Dorsolateral prefrontal cortex (tissue), 122 donors: ENCODE measurements at places on chromosomes 3 and 15.

DNA sequence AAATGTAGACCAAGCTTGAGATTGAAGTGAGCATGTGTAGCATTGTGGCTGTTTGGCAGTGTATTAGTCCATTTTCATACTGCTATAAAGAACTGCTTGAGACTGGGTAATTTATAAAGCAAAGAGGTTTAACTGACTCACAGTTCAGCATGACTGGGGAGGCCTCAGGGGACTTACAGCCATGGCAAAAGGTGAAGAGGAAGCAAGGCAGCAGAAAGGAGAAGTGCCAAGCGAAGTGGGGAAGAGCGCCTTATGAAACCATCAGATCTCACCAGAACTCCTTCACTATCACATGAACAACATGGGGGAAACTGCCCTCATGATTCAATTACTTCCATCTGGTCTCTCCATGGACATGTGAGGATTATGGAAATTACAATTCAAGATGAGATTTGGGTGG, 8.6 kb upstream of the CERS3 start:
- no peak for DNase-seq

GRCh38 chr3:50233176-50233575, 2.8 kb upstream of the GNAI2 start:
- DNase-seq: no peak

- no peak for DNase-seq
Measured at GRCh38 chr15:39472621-39473297, 108.1 kb upstream of the THBS1 start.

DNA sequence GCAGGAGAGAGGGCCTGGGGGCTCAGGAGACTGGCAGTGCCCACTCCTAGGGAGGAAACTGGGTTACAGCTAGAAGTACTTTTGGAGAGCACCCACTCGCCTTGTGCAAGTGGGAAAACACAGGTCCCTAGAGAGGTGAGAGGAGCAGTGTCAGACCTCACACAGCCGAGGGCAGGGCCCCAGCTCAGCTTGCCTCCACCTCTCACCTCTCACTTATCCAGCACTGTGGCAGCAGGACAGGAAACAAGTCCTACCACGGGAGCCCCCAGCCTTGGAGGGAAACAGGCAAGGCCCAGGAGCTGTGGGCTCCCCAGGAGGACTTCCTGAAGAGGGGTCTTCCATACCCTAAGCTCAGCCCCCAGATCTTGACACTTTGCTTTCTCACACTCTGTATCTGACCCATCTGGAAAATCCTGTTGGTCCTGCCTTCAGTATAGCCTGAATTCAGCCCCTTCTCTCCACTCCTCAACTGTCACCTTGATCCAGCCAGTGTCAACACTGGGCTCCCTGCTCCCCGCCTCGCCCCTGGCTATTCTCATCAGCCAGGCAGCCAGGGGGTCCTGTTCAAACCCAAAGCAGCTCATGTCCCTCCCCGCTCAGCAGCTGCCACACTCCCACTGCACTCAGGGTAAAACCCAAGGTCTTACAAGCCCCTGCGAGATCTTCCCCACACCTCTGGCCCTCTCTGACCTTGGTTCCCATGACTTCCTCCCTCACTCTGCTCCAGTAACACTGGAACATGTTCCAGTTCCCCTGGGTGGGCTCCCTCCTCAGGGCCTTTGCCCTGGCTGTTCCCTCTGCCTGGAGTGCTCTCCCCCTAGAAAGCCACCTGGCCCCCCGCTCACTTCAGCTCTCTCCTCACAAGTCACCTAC, 870 bp upstream of the TMEM40 start:
- DNase-seq: no peak

DNA sequence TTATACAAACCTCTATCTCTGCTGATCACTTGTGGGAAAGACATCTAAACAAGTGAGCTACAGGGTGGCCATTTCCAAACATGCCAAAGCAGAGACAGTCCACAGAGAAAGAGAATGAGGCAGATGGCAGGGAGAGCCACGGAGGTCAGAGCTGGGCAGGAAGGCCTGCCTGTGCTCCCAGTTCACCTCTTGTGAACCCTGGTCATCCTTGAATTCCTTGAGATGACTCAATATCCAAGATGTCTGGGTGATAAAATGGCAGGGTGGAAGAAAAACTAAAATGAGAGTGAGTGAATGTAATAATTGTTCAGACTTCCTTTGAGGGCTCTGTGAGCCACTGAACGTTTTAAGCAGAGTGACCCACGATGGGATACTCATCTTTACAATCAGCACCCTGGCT, 104.8 kb downstream of the PLCH1 start:
- no peak for DNase-seq

GRCh38 chr3:99418209-99418635, 220.2 kb upstream of the COL8A1 start:
- DNase-seq: no peak

GRCh38 chr15:74174219-74174957, 878 bp downstream of the ISLR start:
- no peak for DNase-seq

GRCh38 chr3:9784965-9785364, 7.3 kb downstream of the TADA3 start:
- DNase-seq: no peak

DNA sequence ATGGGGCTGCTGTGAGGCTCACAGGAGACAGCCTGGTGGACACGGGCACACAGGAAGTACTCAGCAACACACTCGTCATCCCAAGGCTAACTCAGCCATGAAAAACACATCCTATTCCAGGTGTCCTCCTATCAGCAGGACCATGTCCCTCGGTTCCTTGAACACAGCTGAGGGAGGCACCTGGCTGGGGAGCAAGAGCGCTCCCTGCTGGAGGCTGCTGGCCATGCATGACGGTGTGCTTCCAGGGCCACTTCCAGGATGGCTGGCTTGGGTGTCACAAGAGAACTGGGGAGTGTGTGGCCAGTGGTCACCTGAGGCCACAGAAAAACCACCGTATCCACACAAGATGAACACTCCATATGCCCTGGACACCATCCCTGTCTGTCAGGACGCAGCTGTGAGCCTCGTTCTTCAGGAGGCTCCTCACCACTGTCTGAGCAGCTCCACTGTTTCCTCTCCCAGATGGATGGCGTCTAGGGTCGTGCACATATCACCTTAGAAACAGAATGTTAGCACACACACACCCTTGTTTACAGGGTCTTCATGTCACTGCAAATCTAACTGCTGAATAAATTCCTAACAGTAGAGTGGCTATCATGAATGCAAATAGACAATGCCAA, 31.0 kb downstream of the POC1A start:
- peak; percentile 74 for DNase-seq

- DNase-seq: no peak
Measured at GRCh38 chr15:81256916-81257315, 60.2 kb downstream of the IL16 start.

DNA sequence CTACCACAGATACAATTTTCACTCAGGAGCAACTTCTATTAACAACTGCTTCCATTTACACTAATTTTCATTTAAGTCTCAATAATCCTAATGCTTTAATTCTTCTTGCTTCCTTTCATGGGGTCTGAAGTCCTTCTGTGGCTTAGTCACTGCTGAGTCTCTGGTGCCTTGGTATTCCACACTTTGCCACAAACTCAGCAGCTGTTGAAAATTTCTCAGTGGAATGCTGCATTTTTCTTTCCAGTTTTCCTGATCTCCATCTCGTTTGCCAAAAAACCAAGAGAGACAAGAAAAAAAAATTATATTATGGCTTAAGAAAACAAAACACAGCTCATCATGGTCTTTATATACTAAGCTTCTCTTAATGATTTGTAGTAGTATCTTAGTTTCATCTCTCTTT, 269.2 kb upstream of the AZI2 start:
- no peak for DNase-seq

GRCh38 chr15:101492766-101493692, 3.5 kb upstream of the PCSK6 start:
- DNase-seq: no peak

DNA sequence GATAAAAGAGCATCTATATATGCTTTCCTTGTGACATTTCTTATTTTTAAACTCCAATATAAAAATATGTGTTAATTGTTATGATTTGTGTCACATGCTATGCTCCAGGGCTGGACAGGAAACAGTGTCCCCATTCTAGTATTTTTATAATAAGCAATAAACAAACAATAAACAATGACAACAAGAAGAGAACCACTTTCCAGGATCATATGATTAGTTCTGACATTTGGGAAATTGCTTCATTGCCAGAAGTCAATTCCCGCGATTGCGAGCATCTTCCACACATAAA, 260.9 kb downstream of the FHIT start:
- DNase-seq: no peak

DNA sequence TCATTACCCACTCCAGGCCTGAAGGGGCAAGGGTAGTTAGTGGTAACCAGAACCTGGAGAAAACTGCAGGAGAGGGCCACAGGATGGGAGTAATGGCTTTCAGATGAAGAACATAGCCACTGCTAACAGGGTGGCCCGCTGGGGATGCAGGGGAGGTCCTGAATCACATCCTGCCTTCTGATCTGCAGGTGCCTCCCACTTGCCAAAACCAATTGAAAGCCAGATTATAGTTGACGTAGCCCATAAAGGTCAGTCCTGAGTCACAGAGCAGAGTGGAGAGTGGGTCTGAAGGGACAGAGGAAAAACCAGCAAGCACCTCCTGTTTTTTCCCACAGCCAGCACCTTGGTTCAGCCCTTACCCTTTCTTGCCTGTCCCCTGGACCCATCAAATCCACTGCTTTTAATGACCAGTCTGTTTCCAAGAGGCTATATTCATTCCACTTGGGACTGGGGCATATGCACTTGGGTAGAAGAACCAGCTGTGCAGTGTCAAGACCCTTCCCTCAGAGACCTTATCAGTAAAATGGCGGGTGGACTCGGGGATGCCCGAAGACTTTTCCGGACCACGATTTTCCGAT, 646 bp upstream of the SLC35G2 start:
- DNase-seq: peak; percentile 21

DNA sequence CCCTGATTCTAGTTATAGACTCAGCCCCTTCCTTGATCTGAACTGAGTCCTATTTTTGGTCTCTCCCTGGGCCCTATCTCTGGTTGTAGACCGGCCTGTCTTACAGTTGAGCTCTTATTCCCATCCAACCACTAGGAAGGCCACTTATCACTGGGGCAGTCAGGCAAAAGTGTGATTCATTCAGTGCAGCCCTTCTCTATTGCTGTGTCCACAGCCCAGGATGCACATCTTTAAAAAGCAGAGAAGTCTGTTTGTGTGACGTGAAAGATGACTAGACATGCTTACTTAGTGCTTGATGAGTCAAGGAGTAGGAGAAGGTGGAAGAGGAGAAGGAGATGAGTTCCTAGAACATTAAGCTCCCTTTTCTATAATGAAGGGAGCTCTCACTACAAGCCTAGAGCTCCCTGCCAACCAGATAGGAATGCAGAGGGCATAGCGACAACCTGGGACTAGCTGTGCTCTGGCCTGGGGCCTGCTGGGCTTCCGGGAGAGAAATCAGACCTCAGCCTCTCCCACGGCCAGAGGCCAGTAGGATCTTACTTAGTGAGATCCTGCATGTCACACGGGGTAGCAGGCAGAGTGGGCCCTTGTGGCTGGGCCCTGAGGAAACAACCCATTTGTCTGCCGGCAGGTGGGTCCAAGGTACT, 25.7 kb downstream of the INSYN1 start:
- no peak for DNase-seq

DNA sequence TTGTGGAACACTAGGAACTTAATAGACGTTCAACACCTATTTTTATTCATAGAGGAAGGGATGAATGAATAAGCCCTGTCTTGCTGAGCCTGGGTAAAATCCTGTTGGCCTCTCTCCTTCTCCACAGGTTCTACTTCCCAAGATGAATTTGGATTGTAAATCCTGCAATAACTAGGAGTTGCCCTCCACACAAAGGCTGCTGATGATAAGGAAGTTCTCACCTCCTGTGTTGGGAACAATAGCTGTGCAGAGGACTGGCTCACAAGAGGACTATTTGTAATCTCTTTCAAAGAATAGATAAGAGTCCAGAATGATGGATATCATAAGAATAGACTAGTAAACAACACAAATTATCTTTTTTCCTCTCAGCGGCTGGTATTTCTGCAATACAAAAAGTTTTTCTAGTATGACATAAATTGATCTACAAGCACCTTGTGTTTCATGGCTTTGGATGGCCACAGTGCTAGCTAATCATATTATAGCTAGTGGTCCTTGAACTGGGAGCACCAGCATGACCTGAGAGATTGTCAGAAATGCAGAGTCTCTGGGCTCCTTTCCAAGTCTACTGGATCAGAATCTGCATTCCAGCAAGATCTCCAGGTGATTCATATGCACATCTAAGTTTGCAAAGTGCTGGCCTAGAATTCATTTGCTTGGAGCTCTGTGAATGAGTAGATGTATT, 28.1 kb upstream of the COL6A6 start:
- no peak for DNase-seq

- no peak for DNase-seq
Measured at GRCh38 chr15:101126618-101127505, 125.0 kb downstream of the CHSY1 start.

GRCh38 chr3:128281056-128281455, 127.8 kb downstream of the EEFSEC start:
- no peak for DNase-seq

DNA sequence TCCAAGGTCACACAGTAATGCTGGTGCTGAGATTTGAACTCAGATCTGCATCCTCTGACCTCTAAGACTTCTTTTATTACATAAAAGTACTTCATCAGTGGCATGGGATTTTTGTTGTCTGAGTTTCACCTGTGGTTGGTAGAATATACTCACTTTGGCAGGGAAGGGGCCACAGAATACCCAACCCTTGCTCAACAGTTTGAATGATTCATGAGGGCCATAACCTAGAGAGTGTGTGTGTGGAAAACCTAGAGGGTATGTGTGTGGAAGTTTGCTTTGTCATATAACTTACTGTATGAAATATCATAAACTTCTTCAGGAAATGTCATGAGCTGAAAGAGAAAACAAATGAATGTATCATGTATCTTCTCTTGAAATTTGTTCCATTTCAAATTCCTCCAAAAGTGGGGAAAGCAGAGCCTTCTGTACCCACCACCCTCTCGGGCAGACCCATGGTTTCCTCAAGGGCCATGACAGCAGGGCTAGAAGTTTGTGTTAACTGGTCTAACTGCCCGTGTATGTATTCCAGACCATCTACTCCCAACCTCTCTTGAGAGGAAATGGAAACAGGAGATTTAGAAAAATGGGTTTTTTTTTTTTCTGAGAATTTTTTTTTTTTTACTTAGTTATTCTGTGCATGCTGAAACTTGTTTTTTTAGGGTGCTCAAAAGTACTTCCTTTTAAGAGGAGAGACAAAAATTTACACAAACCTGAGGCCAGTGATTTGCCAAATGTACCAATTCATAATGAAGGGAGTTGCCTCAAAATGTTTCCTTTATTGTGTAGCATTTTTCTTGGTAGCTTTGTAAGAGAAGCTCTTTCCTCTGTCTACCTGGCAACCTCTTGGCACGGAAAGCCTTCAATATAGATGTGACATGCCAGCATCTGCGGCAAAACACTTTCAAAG, 127.0 kb downstream of the TPRG1 start:
- DNase-seq: no peak

DNA sequence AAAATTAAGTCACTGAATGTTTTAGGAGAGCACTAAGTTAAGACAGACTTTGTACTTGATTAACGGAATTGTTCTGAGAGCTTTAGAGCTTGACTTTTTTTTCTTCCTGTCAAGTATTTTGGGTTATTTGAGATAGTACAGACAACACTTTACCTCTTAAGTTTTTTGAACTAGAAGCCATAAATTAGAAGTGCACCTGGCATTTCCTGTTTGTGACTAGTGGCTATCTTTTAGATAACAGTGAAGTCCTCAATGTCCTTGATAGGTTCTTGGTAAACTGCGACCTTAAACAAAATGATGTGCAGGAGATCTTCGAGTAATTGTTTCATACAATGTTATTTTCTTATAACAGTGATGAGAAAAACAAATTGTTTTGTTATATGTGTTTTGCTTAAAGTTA, 213.9 kb downstream of the TP63 start:
- DNase-seq: no peak

GRCh38 chr3:32603064-32603463, 32.4 kb upstream of the DYNC1LI1 start:
- no peak for DNase-seq

- no peak for DNase-seq
Measured at GRCh38 chr15:60328852-60329443, 68.8 kb downstream of the ANXA2 start.
